ENCODE measurements at places on chromosomes 6 and 20.

GRCh38 chr20:25252686-25253421, 5.0 kb downstream of the PYGB start:
- no peak for DNase-seq

GRCh38 chr20:2911200-2911599, 37.9 kb downstream of the PTPRA start:
- DNase-seq = no peak

GRCh38 chr6:69796073-69796641, 653 bp downstream of the LMBRD1 start:
- DNase-seq = peak; percentile 50

DNA sequence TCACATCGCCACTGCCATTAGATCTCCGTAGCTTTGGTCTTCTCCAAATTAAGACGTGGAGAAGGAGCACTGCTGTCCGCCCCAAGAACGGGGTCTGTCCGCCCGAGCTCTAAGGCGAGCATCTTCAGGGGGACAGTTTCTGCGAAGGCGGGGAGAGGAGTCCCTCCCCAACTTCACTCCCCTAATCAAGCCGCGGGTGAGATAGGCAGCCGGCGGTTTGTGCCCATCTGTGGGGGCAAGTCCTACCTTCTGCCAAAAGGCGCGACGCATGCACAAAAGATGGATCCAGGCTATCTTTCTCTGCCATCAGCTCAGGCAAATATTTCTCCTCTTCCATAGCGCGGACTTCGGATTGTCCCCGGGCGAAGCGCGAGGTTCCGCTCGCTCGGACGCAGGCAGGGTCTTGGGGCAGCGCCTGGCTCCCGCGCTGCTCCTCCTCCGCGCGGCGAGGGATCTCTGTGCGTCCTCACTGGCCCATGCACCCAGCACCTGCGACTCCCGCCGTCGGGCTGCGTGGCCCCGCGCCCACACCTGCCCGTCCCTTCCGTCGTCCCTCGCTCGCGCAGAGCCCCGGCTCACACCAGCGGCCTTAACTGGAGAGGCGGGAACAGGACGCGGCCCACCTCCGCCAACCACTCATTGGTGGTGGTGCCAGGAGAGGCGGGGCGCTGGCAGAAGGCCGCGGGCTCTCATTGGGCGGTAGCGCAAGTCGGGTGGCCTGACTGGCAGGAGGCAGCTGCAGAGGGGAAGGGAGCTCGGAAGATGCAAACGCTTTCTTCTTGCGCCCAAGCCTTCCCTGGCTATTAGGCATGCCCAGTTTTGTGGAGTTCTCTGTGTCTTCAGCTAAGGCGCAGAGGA, at the start of gene KHDRBS2:
KHDRBS2 (minus strand) TSS at position 614 of the 858 bp plus-strand sequence.
- DNase-seq = no peak

DNA sequence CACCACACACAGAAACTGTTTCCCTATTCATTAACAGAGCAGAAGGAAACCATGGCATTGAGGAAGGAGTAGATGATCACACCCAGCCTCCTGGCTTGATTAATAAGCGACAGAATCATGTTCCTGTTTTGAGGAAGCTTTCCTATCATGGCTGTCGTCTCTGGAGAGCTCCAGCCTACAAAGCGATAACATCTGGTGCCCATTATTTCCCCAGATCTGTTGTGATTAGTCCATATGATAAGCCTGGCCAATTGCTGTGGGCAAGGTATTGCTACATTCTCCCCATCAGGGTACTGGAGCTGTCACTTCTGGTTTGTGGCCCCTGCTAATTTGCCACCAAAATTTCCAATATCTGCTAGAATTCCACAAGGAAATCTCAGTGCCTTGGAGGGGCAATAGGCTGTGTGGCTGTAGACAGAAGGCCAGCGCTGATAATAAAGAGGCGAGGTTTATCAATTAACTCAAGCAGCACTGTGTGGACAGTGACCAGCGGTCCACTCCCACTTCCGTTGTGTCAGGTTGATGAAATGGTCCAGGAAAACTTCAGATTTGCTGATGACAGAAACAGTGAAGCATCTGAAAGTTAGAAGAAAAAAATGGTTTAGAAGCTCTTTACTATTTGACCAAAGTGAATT, 66.4 kb downstream of the OLIG3 start:
- no peak for DNase-seq

- no peak for DNase-seq
Observed at GRCh38 chr20:11112832-11113231, 439.0 kb upstream of the JAG1 start.

GRCh38 chr6:7615611-7616383, 25.8 kb downstream of the SNRNP48 start:
- peak; percentile 16 for DNase-seq

DNA sequence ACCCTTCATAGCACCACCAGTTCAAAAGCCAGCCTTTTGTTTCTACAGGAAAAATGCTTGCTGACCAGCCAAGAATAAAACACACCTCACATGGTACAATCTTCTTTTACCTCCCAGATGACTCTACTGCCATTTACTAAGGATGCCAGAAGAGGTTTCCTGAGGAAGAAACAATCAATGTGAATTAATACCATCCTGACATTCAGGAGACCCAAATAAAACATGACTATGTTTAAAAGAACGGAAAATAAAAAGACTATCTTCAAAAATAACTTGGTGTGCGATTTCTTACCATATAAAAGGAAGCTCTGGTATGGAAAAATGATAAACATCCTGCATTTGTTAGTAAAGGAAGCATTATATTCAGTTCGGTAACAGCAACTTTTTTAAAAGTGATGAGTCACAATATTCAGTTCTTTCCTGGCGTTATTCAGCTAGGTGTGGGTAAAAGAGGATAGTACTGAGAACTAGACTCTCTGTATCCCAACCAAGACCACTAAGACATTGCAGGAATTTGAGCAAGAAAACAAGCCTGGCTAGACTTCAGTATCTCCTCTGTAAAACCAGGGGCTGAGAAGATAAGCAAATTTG, 16.3 kb downstream of the COL21A1 start:
- no peak for DNase-seq

GRCh38 chr20:45136911-45137310, 12.6 kb upstream of the WFDC12 start:
- DNase-seq = no peak

GRCh38 chr6:134363323-134364039, 45.6 kb upstream of the SGK1 start:
- no peak for DNase-seq

DNA sequence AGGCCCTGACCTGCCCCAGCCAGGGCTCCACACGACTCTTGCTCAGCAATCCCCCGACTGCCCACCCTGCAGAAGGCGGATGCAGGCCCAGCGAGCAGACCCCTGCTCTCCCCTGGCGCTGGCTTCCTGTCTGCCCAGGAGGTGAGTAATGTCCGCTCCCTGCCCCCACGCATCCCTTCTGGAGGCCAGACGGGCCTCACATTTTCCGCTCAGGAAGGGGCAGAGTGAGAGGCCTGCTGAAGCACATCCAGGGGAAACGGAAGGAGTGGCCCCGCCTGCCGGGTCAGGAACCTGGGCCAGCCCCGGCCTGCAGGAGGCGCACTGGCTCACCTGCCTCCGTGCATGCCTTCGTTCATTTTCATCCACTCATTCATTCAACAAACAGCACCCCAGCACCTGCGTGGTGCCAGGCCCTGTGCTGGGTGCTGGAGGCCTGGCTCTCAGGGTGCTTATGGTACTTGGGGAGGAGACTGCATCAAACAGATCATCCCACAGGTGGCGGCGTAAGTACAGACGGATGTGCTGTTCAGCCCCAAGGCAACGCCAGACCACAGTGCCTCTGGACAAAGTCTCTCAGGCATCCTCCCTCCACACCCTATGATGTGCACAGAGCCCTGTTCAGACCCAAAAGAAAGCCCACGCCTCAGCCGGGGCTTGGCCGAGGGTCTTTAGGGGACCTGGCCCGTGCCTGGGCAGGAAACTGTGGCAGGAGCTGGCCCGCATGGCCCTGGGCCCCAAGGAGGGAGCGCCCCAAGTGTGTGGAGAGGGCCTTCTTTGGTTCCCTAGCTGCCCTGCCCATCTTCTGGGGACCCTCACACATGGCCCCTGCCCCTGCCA, 112.1 kb downstream of the ASXL1 start:
- no peak for DNase-seq

DNA sequence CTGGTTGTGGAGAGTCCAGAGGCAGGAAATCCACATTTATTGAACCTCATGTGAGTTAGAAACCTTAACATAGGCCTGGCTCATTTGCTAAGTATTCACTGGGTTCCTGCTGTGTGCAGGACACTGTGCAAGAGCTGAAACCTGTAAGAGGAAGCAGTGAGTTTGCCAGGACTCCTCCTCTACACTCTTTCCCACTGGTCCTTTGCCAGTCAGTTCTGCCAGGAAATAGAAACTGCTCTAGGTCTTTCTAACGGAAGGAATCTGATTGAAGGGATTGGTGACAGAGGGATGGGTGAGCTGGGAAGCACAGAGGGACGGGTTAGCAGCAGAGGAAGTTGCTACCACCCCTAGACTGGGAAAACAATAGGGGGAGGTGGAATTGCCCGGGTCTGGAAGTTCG, 234.2 kb upstream of the ECI2 start:
- no peak for DNase-seq

GRCh38 chr6:33166811-33167210, 25.5 kb downstream of the COL11A2 start:
- no peak for DNase-seq

GRCh38 chr6:2978923-2979322, 7.6 kb upstream of the SERPINB6 start:
- DNase-seq = no peak

- DNase-seq = no peak
Observed at GRCh38 chr6:41426438-41426851, 91.0 kb downstream of the NCR2 start.

DNA sequence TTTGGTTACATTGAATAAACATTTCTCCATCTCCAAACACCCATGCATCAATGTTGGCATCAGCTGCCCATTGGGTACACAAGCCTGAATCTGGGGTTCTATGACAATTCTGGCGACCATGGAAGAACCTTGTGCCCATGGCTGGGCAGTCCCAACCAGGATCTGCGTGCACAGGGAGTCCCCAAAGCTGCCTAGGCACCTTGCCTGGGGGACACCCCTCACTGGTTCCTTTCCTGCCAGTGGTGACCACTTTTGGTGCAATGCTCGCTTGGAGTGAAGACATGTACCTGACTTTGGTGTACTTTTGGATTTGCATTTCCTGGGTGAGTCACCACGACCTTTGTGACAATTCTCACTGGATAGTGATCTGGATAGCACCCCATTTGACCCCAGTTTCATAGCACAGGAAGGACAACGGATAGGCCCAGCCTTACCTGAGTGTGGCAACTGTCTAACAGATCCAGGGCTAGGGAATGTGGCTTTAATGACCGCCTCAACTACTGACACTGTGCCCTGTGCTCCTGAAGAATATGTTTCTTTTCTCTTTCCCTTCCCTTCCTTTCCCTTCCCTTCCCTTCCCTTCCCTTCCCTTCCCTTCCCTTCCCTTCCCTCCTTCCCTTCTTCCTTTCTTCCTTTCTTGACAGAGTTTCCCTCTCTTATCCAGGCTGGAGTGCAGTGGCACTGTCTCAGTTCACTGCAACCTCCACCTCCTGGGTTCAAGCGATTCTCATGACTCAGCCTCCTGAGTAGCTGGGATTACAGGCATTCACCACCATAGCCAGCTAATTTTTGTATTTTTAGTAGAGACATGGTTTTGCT, 7.1 kb downstream of the SPINT3 start:
- DNase-seq = no peak

DNA sequence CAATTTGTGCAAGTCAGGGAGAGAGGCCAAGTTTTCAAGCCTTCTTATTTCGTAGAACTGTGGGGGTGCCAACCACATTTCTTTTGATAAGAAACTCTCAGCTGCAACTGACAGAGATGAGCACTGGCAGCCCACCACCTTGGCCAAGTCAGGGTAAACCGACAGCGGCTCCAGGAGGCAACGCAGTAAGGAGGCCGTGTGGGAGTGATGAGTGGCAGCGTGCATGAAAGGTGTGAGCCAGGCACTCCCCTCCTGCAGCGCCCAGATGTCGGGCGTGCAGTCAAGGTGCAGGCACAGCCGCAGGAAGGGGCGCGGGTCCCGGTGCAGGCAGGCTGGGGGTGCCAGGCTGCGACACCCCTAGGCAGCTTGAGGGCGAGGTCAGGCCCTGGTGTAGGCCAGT, 49.2 kb upstream of the HDAC2 start:
- no peak for DNase-seq

DNA sequence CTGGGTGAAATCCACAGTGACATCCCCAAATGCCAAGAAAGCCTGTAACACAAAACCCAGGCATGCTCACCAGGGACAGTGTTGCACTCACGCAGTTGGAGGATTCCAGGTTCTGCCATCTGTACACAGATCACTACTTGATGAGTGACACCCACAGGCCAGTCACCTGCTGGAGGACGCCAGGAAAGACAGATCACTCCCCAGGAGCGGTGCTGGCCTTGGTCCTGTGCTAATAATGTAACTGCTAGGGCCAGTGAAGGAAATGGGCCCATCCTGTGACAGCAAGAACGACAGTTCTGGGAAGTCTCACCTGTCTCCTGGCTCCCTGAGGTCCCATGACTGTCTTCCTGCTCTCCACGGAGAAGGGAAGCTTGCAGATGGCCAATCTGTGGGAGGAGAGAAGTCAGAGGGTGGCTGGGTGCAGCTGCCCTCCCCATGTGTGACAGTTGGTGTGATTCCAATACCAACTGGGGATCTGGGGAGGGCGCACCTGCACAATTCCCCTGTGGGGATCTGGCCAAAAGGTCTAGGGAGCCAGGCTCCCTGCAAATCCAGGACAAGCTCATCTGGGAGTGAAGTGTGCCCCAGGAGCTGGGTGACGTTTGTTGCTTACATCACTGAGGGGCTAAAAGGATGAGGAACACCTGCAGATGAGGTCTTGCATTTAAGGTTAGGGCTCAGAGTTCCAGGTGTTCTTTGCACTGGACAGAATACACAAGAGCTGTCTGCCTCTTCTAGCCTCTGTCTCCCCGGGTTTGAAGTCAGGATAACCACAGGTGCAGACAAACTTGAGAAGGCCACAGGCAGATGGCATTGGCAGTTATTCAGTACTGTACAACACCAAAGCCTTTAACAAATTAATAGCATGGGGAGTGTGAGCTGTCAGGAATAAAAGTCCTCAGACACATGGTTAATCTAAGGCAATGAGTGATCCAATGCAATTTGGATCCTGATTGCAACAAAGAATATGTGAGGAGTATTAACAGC, 10.3 kb downstream of the ZNF337 start:
- DNase-seq = no peak

- no peak for DNase-seq
Observed at GRCh38 chr6:10759312-10759839, 11.8 kb downstream of the TMEM14B start.

DNA sequence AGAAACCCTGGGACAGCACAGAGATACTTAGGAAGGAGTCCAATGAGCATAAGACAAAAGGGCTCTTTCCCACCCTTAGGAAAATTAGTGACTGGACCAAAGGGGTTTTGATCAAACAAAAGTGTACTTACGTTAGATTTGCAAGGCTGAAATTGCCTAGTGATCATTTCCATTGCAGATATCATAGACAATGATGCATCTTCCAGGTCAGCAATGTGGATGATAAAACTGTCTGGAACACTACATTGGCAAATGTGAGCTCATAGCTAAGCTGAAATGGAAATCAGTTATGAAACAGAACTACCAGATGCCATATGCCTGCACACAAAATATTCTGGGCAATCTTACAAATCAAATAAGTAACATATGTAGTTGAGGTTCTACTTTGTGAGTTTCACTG, 34.0 kb downstream of the LY86 start:
- DNase-seq = no peak
